GM19239 (cell line): ENCODE measurements at places on chromosomes 11 and 22.

DNA sequence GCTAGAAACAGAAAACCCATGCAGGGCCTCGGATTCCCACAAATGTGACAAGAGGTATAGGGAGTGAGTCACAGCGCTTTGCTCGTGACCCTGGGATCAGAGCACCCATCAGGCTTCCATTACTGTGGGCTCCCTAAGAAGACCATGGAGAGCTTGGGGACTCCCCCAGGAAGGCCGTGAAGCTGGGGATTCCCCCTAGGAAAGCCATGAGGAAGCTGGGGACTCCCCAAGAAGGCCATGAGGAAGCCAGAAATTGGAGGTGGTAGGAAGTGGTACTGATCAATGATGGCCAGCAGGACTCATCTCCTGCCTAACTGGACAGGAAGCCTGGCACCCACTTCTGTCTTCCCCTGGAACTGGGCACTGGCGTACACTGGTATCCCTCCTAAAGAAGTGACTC is 10.1 kb upstream of the DCPS start:
- no peak for DNase-seq

GRCh38 chr11:102911758-102912481 is 37.1 kb upstream of the MMP12 start:
- DNase-seq = no peak

- no peak for DNase-seq
Measured at GRCh38 chr22:41831828-41832552, 915 bp upstream of the SREBF2 start.

GRCh38 chr11:96815236-96815635 is 425.4 kb downstream of the JRKL start:
- DNase-seq = no peak

- no peak for DNase-seq
Measured at GRCh38 chr11:64180891-64181290, 5.1 kb upstream of the STIP1 start.

GRCh38 chr11:41053894-41054293 is 405.6 kb downstream of the LRRC4C start:
- no peak for DNase-seq

DNA sequence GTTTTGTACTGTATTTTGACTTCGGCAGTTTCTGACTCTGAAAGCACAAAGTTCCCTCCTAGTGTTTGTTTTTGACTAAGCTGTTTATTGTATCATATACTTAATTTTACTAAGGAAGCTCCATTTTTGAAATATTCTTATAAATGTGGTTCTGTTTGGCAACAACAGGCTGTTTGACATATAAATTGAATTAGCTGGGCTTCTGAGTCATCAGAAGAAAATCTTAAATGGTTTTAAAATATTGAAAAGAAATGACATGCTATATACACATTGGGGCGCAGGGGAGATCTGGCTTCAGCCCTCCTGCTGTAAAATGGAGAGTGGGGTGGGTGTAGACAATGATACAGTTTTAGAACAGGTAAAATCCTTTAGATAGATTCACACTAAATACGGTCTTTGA is 38.6 kb downstream of the SHISA8 start:
- DNase-seq = no peak

GRCh38 chr11:117600234-117600783 is 196.7 kb downstream of the DSCAML1 start:
- DNase-seq = no peak

- DNase-seq = no peak
Measured at GRCh38 chr11:57373146-57373545, 7.8 kb downstream of the PRG3 start.

GRCh38 chr11:3147257-3147619 is 17.9 kb downstream of the OSBPL5 start:
- DNase-seq = no peak

DNA sequence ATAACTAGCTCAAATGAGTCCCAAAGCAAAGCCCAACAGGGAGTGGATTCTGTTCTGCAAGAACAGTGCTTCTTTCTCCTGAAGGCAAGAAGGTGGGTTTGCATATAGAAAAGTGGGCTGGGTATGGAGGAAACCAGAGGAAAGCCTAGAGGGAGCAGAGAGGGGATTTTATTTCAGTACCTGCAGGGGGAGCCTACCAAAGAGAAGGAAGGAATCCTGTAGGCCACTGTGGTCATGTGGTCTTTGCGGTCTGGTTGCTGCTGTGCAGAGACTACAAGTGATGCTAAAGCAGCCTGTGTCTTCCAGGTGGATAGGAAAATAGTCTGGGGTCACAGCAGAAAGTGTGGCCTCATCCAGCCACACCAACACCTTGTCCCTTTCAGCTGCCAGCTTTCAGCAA is 33.2 kb upstream of the ZBTB16 start:
- DNase-seq = no peak
